ENCODE measurements at places on chromosomes 1 and 21.

DNA sequence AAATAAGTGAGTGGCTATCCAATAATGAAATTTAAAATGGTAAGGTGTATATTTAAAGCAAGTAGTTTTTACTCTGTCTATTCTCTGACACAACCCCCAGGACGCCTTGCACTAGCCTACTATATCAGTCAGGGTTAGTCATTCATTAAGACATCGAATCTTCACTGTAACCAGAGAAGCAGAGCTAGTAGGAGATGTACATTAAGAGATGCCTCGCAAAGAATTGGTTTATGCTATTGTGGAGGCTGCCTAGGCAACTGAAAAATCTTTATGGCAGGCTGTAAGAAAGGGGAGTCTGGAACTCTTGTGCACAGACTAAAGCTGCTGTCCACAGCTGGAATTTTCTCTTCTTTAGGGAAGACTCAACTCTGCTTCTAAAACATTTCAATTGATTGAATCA, 28.8 kb downstream of the NTNG1 start:
- no peak for DNase-seq

DNA sequence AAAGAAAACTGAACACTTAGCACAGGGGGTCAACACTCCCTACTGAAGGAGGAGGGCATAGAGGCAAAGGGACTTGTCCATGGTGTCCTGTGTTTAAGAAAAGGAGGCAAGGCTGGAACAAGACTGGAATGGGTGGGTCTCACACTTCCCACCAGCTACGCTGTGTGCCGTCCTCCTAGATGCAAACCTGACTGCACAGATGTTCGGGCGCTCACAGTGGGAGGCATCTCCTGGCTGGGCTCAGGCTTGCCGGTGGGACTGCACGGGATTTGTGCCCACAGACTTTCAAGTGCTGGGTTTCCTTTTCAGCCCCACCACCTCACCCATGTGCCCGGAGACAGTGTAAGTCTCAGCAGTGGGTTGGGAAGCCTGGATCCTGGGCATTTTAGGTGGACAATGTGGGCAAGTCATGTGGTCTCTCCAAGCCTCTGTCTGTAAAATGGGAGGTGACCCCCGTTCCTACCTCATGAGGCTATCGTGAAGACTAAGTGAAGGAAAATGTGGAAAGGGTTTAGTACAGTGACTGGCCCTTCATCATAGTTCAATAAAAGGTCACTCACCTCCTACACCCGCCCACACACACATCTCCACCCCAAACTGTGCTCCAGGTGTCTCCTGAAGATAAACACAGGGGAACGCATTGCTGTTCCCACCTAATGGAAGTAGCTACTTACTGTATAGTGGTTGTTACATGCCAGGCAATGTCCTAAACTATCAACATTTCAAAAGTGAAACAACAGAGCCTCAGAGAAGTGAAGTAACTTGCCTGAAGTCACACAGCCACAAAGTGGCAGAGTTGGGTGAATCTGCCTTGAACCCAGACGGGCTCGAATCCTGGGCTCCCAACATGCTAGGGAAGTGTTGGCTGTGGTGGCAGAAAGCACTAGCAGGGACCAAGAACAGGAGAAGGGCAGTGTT, 36.0 kb downstream of the ATP1A1 start:
- no peak for DNase-seq

DNA sequence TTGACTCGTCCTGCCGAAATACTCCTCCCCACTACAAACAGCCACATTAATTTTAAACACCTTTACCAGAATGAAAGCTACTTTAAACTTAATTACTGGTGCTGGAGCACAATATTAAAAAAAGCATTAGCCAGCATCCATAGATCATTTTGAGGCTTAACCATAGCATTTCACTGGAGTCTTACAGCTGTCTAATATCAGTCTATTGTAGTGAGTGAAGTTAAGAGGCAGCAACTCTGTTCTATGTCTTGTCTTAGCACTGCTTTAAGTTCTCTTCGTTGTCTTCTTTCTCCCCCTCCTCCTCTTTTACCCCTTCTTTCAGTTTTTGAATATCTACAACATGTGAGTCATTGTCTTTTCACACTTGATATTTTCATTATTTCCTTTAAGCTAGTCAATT, 49.3 kb downstream of the ADGRL2 start:
- DNase-seq = no peak

- no peak for DNase-seq
Measured at GRCh38 chr1:33231166-33231565, 25.1 kb upstream of the ZNF362 start.
